ENCODE measurements at places on chromosomes 7 and 10.

- DNase-seq: no peak
These were observed 55.6 kb downstream of the STEAP1B start for GRCh38 chr7:22444181-22444971.

GRCh38 chr10:115063701-115064658 is 29.2 kb upstream of the ATRNL1 start:
- no peak for DNase-seq

- DNase-seq: no peak
These were observed 591.9 kb upstream of the IGFBP3 start for GRCh38 chr7:46512891-46513413.

DNA sequence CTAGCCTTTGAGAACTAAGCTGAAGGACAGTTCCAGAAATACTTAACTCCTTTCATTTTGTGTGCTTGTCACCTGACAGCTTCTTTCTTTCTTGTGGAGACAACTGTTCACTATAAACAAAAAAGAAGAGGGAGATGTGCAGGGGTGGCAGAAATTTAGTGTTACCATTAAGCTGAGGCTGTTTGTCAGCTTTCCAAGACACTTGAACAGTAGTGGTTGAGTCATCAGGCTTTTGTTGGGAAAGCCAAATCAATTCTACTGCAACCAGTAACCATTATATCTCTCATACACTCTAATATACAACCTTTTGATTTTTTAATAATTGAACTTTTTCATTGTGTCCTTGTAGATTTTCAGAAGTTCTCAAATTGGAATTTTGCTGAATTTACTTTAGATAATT is 75.3 kb downstream of the POLL start:
- no peak for DNase-seq

GRCh38 chr7:131827421-131827820 is 271.0 kb upstream of the PODXL start:
- no peak for DNase-seq

DNA sequence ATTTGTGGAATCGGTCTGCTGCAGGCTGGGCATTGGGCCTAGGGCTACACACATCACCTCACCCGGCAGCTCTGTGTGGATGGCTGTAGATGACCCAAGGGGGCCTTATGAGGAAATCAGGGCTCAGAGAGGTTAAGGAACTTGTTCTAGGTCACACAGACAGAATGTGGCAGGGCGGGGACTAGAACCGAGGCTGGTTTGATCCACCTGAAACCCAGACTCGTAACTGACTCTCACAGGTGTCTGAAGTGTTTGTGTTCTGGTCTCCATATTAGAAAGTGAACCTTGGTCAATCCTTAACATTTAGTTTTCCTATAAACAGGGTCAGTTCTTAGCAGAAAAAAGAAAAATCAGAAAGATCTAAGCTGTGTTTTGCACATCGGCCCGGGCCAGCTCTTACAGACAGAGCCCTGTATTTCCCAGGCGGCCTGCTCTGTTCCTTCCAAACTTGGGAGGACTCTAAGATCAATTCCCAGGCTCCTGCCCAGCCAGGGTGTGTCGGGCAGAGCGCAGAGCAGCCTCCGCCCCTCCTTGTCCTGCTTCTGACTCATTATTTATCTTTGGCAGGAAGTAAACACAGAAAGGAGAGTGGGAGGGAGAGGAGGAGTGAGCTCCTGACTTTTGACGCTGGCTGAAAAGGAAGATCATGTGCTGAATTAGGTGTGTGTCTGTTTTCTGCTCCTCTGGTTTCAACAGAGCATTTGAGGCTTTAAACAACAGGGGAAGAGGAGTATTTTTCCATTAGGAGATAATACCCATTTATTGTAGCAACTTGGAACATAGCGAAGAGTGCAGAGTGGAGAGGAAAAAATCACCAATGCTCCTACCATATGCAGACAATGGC is 74.1 kb downstream of the TACC2 start:
- no peak for DNase-seq

GRCh38 chr10:74799721-74800221 is 26.6 kb upstream of the KAT6B start:
- no peak for DNase-seq

- DNase-seq: no peak
These were observed 76.7 kb downstream of the MACC1 start for GRCh38 chr7:20140291-20141001.

DNA sequence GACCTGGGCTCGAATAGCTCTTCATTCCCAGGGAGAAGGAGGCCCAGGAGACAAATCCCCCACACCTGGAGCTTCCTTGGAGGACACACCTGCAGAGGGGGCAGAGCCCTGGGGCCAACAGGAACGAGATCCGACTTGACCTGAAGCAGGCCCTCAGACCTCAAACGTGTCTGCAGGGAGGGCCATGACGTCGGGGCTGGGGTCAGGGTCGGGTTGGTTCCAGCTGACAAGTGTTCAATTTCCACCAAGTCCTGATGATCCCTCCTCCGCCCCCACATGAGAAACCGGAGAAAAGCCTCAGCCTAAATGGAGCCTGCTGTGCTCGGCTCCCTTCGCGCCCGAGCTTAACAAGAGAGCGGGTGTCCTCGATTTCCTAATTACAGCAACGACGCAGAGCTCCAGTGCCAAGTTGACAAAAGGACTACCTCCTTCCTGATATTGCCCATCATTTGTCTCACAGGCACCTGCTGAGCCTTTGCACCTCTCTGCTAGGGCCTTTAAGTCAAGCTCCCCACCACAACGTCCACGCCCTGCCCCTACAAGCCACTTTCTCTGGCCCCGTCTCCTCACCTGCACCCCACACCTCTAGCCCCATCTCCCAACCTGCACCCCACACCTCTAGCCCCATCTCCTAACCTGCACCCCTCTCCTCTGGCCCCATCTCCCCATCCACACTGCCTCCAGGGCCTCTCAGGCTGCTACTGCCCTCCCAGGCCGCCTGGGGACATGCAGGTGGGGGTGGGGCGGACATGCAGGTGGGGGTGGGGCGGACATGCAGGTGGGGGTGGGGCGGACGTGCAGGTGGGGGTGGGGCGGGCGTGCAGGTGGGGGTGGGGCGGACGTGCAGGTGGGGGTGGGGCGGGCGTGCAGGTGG is 519.4 kb downstream of the GLRX3 start:
- DNase-seq: no peak

DNA sequence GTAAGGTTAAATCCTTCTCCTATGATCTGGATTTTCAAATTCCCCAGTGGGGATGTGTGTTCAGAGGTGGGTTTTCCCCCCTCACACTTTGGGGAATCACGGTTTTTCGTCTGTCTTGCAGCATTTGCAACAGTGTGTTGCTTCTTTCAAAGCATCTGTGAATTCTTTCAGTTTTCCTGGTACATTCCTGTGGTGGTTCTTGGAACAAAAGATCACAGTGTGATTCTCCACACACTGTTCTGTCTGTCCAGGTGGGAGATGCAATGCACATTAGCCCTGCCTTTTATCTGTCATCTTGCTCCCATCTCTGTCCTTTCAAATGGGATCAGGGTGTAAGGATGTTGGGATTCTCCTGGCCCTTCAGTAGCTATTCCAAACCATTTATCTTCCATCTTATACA is 11.8 kb downstream of the AGK start:
- no peak for DNase-seq

GRCh38 chr10:92419740-92420545 is 129.0 kb downstream of the MARCHF5 start:
- DNase-seq: no peak

- DNase-seq: no peak
These were observed 68.7 kb downstream of the ARHGAP22 start for GRCh38 chr10:48536156-48536500.

GRCh38 chr7:126449611-126450268 is 803.0 kb downstream of the GRM8 start:
- DNase-seq: no peak

DNA sequence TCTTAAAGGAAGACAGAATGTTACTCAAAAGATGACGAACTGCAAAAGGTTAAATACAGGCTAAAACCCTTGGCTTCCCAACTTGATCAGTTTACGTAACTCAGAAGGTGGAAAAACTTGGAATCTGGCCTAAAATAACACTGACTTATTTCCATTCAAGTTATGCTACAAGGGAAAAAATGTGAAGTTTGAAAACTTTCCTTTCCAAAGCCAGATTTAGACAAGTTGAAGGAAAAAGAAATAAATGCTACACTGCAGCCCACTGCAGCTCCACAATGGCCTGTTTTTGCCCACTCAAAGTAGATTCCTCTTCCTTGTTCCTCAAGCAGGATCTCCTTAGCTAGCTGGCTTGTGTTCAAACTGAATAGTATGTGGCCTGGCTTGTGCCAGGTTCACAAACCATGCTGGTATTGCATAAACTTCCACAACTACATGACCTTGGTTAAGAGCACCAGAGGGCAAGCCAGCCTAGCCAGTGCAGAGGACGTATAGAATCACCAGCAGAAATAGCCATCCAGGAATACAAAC is 166.2 kb downstream of the CPEB3 start:
- DNase-seq: no peak

DNA sequence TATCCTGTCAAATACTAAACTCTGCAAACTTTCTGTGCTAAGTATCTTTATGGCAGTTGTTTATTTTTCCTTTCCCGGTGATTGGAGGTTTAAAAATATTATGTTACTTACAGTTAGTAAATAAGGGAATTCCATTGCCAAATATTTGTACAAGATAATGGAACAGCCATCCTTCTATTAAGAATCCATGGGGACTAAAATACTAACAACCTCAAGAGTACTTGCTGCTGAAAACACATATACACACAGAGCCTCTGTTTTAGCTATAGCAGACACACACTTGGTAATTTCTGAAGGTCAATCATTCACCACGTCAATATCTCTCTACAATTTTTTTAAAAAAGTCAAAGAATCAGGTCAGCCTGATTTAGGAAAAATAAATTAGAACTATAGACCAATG is 32.4 kb downstream of the TSPAN12 start:
- no peak for DNase-seq

DNA sequence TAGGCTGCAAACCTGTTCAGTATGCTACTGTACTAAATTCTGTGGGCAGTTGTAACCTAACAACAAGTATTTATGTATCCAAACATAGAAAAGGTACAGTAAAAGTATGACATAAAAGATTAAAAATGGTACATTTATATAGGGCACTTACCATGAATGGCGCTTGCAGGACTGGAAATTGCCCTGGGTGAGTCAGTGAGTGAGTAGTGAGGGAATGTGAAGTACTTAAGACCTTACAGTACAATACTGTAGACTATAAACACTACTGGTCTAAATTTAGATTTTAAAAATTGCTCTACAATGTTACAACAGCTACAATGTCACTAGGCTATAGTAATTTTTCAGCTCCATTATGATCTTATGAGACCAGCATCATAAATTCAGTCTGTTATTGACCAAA is 146.0 kb upstream of the GNAI1 start:
- no peak for DNase-seq

DNA sequence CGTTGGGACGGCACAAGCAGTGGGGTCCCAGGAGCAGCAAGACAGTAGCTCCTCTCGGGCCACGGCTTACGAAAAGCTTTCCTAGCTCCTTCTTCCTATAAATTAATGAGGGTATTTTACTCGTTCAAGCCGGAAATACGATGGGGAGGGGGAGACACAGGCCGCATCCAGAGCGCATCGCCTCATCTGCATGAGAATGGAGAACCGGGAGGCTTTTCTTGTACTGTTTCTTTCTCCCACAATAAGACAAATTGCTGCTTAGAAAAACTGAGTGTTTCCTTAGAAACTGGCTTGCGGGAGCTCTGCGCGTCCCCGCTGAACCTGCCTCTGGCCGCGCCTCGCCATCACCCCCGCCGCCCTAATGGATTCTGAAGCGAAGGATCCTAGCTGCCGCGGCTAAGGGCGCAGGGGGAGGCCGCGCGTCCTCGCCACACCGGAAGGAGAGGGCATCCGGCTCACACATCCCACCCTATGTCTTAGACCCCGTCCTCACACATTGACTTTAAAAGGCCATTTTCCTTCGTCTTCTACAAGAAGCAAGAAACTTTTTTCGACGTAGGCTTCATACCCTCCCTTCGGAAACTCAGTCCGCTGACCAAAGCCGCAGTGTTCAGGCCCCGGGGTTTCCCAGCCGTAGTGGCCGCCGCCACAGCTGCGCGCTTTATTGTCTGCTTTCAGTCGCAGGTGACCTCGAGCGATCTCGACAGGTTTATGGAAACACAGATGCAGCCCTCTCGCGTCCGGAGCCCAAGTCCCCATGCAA is 8.8 kb downstream of the NXPH1 start:
- no peak for DNase-seq

DNA sequence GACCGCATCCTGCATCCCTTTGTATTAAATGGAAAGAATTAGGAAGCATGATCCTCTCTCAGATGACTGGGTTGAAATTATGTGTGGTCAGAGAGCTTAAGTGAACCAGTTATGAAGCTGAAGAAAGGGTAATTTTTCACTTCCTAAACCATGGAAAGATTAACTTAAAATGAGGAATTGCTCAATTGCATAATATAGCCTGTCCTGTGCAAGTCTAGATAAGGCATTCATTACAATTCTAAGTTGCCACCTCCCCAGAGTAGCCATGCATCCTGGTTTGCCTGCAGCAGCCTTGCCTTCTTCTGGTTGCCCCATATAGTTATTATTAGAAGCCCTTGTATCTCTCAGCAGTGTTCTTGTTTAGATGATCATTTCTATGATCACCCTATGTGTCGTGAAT is 45.3 kb downstream of the STARD3NL start:
- DNase-seq: no peak

DNA sequence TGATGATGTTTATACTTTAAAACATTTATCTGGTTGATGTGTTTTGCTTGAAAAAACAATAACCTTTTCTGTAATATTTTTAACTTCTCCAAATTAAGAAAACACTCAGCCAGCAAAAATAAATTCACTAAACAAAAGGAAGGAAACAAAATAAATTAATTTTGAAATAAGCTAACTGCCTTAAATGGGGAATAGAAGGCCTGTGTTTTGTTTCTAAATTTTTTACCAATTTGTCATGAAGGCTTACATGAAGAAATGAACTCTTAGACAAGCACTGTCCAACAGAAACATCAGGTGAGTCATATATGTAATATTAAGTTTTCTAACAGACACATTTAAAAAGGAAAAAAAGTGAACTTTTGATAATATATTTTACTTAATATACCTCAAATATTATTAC is 68.5 kb downstream of the LRRN3 start:
- no peak for DNase-seq

DNA sequence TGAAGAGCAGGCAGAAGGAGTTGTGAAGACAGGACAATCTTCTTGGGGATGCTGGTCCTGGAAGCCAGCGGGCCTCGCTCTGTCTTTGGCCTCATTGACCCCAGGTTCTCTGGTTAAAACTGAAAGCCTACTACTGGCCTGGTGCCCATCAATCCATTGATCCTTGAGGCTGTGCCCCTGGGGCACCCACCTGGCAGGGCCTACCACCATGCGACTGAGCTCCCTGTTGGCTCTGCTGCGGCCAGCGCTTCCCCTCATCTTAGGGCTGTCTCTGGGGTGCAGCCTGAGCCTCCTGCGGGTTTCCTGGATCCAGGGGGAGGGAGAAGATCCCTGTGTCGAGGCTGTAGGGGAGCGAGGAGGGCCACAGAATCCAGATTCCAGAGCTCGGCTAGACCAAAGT is 1.5 kb downstream of the CHPF2 start:
- DNase-seq: no peak

GRCh38 chr7:107754642-107755041 is 10.7 kb downstream of the CBLL1 start:
- no peak for DNase-seq
